ENCODE measurements at places on chromosomes 6 and 20.

- no peak for DNase-seq
Measured at GRCh38 chr6:14513496-14514393, 396.2 kb downstream of the CD83 start.

DNA sequence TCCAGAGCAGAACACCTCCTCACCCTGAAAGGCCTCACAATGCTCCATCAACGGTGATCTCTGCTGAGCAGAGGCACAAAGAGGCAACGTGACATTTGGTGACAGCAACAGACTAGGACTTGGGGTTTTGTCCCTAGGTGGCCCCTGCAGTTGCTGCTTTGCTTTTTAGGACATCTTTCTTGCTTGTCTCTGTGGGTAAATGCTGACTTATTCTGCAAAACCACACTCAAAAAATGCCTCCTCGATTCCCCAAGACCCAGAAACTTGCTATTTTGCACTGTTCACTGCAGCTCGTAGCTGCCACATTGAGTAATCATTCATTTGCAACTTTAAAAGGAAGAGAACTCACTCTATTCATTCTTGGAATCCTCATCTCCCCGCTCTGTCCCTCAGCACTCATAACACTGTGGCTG is 209.9 kb downstream of the LY86 start:
- no peak for DNase-seq

- DNase-seq: no peak
Measured at GRCh38 chr6:105835373-105835772, 250.8 kb upstream of the PRDM1 start.

GRCh38 chr6:130620338-130620781 is 206.8 kb upstream of the SMLR1 start:
- DNase-seq: no peak

- DNase-seq: no peak
Measured at GRCh38 chr6:5086294-5086890, 1.3 kb downstream of the PPP1R3G start.

DNA sequence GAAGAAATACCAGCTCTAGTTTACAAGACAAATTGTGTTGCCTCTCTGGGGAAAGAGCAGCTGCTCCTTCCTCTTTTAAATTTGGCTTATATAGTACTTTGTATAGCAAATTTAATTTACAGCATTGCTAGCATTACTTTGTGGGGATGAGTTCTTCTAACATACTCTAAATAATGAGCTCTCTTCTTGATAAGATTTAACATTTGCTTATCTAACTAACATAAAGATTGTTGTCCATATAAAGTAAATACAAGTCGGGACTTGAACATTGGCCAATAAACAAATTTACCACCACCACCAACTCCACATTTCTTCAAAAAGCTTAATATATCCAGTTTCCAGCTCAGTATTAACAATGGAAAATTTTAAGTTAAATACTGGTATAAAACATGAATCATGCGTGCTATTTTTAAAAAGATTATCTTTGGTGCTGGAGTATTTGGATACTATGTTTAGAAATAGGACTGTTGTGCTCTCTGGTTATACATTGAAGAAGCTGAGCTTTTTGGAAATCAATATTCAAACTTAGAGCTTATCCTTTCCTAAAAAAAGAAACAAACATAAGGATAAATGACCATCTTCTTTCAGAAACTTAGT is 1146.9 kb upstream of the GJE1 start:
- no peak for DNase-seq
